Stimulated activated memory B cell treated with anti-CD40 and anti-IgM and Interleukin-4, amounts not matched to agents 10 μg/mL and 1 μg/mL and 100 μg/mL, for 72 hours (primary cell): ENCODE measurements at places on chromosomes 3 and 15.

GRCh38 chr3:61682671-61683548 lies 121.5 kb downstream of the PTPRG start:
- H3K27me3 ChIP-seq = no peaks in the 10 kb centered on the region
- H3K4me1 ChIP-seq = no peaks in the 10 kb centered on the region
- peak; percentile 46 for ATAC-seq
- H3K36me3 ChIP-seq = no peaks in the 10 kb centered on the region

DNA sequence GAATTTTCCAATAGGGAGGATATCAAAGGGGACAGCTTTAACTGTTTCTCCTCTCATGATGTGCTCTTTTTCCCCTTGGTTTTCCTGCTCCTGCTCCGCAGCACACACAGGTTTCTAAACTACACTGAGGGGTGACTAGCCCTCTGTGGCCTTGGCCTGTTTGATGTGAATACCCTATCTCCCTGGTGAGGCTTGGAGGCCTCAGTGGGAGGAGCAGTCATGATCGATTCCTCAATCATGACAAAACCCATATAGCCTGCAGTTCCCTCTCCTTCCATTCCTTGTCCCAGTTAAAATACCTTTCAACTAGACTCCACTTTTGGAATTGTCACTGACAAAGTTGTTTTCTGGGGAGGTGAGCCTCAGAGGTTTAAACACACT lies 24.0 kb upstream of the USP3 start:
- H3K27ac ChIP-seq = peak overlapping the region; percentile 98
- H3K4me1 ChIP-seq = peaks cover 83% of the 10 kb centered on the region
- H3K4me3 ChIP-seq = peak overlapping the region; percentile 74
- H3K27me3 ChIP-seq = no peaks in the 10 kb centered on the region
- ATAC-seq = no peak
- H3K36me3 ChIP-seq = no peaks in the 10 kb centered on the region

DNA sequence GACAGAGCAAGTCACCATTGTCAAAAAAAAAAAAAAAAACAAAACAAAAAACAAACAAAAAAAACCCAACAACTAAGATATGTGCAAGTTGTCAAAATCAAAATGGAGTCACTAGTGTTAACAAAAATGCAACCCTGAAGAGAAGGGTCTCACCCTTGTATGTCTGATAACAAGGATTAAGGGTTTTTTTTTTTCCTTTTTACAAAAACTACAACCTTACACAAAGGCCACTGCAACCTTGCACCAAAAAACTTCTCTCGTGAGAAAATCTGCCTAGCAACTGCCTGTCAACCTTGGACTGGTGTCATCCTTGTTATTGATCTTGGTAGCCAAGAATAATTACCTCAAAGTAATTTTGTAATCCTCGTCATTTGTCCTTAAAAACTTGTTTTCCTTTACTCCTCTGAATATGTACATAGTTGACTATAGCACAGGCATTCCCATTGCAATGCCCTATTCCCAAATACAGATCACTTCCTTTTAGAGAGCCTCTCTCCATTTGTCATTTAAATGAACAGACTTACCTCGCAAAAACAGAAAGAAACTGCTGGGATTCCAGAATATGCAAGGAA lies 24.0 kb downstream of the TFRC start:
- no peaks in the 10 kb centered on the region for H3K27me3 ChIP-seq
- no peaks in the 10 kb centered on the region for H3K4me1 ChIP-seq
- H3K4me3 ChIP-seq = no peak overlapping the region
- ATAC-seq = no peak
- H3K27ac ChIP-seq = no peak overlapping the region

- H3K4me3 ChIP-seq = no peak overlapping the region
- peaks cover 12% of the 10 kb centered on the region for H3K27me3 ChIP-seq
- H3K36me3 ChIP-seq = no peaks in the 10 kb centered on the region
- ATAC-seq = no peak
- H3K4me1 ChIP-seq = no peaks in the 10 kb centered on the region
- H3K27ac ChIP-seq = no peak overlapping the region
These were observed 69.7 kb upstream of the LARS2 start for GRCh38 chr3:45318689-45319088.

DNA sequence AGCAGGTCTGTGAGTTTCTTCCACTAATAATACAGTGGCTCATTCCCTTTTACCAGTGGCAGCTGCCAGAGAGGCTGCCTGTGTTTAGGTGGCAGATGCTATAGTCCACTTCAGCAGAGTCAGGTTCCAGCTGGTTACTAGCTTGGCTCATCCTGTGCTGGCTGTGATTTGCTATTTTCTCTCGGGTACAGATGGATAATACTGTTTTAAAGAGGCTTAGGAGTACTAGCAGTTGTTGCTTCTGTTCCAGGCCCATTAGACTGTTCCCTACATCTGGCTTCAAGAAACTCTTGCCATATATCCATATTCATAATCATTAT lies 41.0 kb downstream of the ZNF609 start:
- no peaks in the 10 kb centered on the region for H3K27me3 ChIP-seq
- no peak for ATAC-seq
- peaks cover 25% of the 10 kb centered on the region for H3K36me3 ChIP-seq

GRCh38 chr3:64985072-64985471 lies 297.3 kb upstream of the ADAMTS9 start:
- no peaks in the 10 kb centered on the region for H3K4me1 ChIP-seq
- no peaks in the 10 kb centered on the region for H3K27me3 ChIP-seq
- ATAC-seq = no peak
- no peak overlapping the region for H3K27ac ChIP-seq
- no peak overlapping the region for H3K4me3 ChIP-seq
- no peaks in the 10 kb centered on the region for H3K36me3 ChIP-seq

GRCh38 chr3:127815641-127816605 lies 6.4 kb downstream of the MGLL start:
- H3K4me1 ChIP-seq = peaks cover 34% of the 10 kb centered on the region
- H3K4me3 ChIP-seq = no peak overlapping the region
- ATAC-seq = no peak
- H3K27me3 ChIP-seq = no peaks in the 10 kb centered on the region
- H3K27ac ChIP-seq = no peak overlapping the region
- peaks cover 74% of the 10 kb centered on the region for H3K36me3 ChIP-seq

GRCh38 chr15:40379853-40380252 lies 2.7 kb upstream of the KNSTRN start:
- H3K4me3 ChIP-seq = no peak overlapping the region
- no peaks in the 10 kb centered on the region for H3K36me3 ChIP-seq
- H3K27me3 ChIP-seq = no peaks in the 10 kb centered on the region
- H3K27ac ChIP-seq = no peak overlapping the region

- H3K27me3 ChIP-seq = no peaks in the 10 kb centered on the region
- H3K36me3 ChIP-seq = no peaks in the 10 kb centered on the region
- no peak for ATAC-seq
These were observed 1.3 kb downstream of the TOP2B start for GRCh38 chr3:25663347-25663868.

GRCh38 chr3:129927072-129927471 lies 33.6 kb upstream of the TMCC1 start:
- H3K4me1 ChIP-seq = no peaks in the 10 kb centered on the region
- ATAC-seq = no peak

- no peak for ATAC-seq
- H3K27ac ChIP-seq = no peak overlapping the region
- no peaks in the 10 kb centered on the region for H3K27me3 ChIP-seq
- H3K4me1 ChIP-seq = no peaks in the 10 kb centered on the region
These were observed 151.2 kb upstream of the CDIN1 start for GRCh38 chr15:36428102-36428845.

DNA sequence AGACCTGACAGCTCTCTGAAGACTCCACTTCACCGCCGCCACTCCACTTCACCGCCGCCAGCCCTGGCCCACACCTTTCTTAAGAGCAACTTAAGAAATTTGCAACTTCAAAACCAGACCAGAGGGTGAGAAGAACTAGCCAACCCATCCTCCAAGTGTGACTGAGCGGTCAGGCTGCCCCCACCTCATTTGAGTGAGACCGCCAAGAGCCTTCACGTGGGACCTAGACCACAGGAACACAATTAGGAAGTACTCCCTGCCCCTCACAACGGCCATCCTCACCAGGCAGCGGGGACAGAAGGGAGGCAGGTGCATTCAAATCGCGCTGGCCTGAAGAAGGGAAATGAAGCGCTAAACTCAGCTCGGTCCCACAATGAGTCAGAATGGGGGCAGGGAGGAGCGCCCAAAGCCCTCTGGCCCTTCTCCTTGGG lies 156.8 kb upstream of the BCL6 start:
- H3K4me3 ChIP-seq = peak overlapping the region; percentile 54
- no peaks in the 10 kb centered on the region for H3K4me1 ChIP-seq
- peak overlapping the region; percentile 38 for H3K27ac ChIP-seq
- no peaks in the 10 kb centered on the region for H3K36me3 ChIP-seq

DNA sequence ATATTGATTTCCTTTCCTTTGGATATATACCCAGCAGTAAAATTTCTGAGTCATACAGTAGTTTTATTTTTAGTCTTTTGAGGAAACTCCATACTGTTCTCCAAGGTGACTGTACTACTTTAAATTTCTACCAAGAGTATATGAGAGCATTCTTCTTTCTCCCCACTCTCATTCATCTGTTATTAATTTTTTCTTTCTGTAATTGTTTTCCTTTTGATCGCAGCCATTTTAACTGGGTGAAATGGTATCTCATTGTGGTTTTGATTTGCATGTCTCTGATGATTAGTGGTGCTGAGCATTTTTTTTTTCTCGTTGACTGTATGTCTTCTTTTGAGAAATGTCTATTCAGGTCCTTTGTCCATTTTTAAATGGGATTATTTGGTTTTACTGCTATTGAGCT lies 18.3 kb upstream of the VGLL3 start:
- no peak overlapping the region for H3K4me3 ChIP-seq
- no peaks in the 10 kb centered on the region for H3K36me3 ChIP-seq
- no peak overlapping the region for H3K27ac ChIP-seq
- no peak for ATAC-seq
- H3K4me1 ChIP-seq = no peaks in the 10 kb centered on the region

DNA sequence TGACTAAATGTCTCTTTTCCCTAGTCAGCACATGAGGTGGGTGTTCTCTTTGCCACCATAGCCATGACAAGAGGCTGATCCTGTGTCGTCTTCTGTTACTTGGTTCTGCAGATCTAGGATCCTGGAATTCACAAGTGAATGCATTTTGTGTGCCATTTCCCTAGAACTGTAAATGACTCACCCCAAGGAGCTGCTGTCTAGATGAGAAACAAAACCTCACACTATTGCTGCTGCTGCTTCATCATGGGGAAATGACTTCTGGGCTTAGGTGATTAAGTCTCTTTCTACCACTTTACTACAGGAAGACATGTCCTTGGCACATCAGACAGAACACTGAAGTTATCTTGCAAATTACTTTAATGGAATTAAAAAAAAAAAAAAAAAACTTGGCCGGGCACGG lies 54.9 kb downstream of the SLCO3A1 start:
- no peaks in the 10 kb centered on the region for H3K4me1 ChIP-seq
- no peaks in the 10 kb centered on the region for H3K27me3 ChIP-seq
- H3K27ac ChIP-seq = no peak overlapping the region
- no peak for ATAC-seq

GRCh38 chr3:127672429-127673190 lies at the start of gene ABTB1:
Gene ABTB1, plus strand, starts transcription at chr3:127672952. Its CDS starts 74 bp downstream, at chr3:127673026.
- peaks cover 54% of the 10 kb centered on the region for H3K4me1 ChIP-seq
- peaks cover 20% of the 10 kb centered on the region for H3K36me3 ChIP-seq

DNA sequence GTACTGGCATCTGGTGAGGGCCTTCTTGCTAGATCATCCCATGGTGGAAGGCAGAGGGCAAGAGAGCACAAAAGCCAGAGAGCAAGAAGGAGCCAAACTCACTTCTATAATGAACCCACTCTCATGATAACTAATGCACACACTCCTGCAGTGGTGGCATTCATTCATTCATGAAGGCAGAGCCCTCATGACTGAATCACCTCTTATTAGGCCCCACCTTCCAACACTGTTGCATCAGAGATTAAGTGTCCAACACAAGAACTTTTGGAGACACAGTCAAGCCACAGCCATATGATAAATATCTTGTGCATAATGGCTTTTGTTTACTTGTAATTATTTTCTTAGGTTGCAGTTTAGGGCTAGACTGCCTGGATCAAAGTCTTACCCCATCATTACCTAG lies 182.7 kb downstream of the TIGIT start:
- peaks cover 15% of the 10 kb centered on the region for H3K36me3 ChIP-seq
- peaks cover 5% of the 10 kb centered on the region for H3K4me1 ChIP-seq
- no peak for ATAC-seq
- no peaks in the 10 kb centered on the region for H3K27me3 ChIP-seq
- no peak overlapping the region for H3K4me3 ChIP-seq
- no peak overlapping the region for H3K27ac ChIP-seq

DNA sequence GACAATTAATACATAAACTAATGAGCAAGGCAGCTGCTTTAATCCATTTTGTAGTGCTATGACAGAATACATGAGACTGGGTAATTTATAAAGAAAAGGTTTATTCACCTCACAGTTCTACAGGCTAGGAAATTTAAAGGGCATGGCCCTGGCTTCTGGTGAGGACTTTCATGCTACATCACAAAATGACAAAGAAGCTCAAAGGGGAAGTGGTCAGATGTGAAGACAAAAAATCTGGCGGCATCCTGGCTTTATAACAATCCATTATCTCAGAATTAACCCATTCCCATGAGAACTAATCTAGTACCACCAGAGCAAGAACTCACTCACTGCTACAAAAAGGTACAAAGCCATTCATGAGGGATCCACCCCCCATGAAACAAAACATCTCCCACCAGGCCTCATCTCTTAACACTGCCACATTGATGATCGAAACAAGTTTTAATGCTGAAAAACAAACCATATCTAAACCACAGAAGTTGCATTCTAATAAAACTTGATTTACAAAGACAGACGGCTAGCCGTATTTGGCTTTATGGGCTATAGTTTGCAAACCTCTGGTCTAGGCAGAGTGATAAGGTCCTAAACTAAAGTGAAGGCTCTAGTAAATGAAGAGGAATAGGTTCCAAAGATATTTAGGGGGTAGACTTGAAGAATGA lies 44.2 kb downstream of the GSK3B start:
- ATAC-seq = no peak
- H3K4me3 ChIP-seq = no peak overlapping the region
- peak overlapping the region; percentile 2 for H3K27ac ChIP-seq

DNA sequence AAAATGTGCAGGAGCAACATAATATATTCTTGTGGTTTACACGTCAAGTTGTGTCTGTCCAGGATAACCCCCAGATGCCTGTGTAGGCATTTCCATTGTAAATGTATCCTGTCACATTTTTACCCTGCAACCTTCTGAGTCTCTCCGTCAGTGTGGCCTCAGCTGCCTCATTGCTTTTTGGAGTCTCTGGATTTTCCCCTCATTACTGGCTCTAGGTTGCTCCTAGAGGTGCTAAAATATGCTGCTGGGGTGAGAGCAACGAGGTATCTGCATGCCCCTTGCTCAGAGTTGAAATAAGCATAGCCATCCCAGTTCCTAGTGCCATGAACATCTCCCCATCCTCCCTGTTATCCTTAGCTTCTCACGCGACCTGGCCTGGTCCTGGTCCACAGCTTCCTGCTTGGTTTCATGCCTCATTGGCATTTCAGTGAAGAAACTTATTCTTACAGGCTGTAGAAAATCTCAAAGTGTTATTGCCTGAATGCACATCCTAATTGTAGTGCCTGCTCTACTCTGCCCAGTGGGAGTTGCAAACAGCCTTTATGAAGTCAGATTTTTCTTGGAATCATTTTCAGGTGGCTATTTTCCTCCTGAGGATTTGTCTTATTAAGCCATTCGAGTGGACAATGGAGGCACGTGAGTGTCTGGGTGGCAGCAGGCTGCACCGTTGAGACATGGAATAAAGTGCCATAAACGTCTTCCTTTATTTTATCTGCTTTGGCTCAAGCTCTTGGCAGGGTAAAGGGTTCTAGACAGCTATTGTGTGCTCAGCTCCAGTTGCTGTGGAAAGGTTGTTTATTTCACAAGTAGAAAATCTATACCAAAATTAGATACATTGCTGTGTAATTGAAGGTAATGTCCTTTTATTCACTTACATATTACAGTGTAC lies 33.2 kb downstream of the OXNAD1 start:
- no peak for ATAC-seq
- no peak overlapping the region for H3K4me3 ChIP-seq
- no peaks in the 10 kb centered on the region for H3K27me3 ChIP-seq
- peaks cover 80% of the 10 kb centered on the region for H3K36me3 ChIP-seq
- H3K4me1 ChIP-seq = peaks cover 20% of the 10 kb centered on the region
